ENCODE measurements at places on chromosomes 7 and 10.

DNA sequence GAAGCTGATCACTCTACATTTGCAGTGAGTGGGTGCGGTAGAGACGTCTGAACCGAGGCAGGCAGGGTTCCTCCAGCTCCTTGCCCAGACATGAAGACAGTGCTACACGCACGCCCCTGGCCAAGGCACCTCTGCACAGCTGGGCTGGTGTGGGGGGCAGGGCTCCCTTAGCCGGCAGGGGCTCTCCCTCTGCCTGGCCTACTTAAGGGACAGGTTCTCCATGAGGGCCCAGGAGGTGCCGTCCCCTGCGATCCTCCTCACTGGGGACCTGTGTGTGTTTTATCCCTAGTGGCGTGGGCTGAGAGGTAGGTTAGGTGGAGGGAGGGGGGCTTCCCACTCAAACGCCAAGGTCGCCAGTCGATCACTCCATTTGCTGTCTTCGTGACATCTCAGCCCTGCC, 35.3 kb downstream of the IL15RA start:
- DNase-seq: no peak

DNA sequence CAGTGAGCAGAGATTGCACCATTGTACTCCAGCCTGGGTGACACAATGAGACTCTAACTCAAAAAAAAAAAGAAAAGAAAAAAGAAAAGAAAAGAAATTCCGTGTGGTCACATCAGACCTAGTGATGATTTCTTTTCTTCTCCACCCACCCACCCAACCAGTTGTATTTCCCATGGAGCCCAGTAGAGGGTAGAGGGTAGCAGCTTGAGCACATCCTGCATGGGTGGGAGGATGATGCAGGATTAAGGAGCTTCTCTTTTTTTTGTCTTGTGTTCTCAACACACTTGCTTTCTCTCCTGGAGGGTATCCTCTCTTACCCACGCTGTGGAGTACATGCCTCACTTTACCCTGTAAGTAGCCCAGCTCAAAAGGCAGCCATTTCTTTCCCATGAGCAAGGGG, 118.6 kb upstream of the CARD11 start:
- DNase-seq: no peak

DNA sequence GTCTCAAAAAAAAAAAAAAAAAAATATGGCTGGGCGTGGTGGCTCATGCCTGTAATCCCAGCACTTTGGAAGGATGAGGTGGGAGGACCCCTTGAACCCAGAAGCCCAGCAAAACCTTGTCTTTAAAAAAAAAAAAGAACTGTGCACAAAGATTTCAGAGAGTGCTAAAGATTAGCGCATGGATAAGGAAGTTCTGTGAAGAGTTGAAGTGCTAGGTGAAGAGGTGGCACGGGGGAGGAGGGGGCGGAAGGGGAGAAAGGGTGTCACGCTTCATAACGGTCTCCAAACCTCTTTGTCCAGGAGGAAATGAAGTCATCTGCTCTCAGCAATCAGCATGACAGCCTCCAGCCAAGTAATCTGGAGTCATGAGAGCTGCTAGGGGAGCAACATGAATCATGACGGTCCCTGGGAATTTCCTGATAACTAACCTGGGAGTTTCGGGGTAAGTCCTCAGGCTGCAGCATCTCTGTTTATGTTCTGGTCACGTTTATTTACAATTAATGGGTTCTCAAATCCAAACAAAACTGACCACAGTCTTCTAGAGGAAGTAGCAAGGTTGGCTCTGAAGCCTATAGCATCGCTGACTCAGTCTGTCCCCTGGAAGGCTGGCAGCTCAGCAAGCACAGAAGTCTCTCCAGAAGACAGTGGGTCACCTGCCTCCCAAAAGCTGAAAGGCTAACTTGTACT, 1.9 kb upstream of the PLAU start:
- no peak for DNase-seq

DNA sequence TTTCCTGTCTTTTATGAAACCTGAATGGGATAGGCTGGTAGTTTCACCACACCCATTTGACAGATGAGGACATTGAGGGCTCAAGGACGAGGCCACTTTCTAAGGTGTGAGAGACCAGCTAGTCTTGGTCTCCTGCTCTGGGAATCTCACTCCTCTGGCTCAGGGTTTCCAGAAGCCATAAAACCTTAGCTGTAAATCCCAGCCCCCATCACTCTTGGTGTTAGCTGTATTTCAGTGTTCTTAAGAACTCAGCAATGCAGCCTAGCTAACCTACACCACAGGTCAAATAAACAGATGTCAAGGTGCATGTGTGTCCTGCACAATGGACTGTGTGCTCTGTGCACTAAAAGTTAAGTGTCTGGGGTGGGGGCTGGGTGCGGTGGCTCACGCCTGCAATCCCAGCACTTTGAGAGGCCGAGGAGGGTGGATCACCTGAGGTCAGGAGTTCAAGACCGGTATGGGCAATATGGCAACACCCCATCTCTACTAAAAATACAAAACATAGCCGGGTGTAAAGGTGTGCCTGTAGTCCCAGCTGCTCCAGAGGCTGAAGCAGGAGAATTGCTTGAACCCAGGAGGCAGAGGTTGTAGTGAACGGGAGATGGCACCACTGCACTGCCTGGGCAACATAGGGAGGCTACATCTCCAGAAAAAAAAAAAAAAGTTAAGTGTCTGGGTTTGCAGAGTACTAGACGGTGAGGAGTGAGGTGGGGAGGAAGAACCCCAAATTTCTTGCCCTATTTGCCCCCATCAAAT, 567 bp upstream of the EPO start:
- DNase-seq: no peak

DNA sequence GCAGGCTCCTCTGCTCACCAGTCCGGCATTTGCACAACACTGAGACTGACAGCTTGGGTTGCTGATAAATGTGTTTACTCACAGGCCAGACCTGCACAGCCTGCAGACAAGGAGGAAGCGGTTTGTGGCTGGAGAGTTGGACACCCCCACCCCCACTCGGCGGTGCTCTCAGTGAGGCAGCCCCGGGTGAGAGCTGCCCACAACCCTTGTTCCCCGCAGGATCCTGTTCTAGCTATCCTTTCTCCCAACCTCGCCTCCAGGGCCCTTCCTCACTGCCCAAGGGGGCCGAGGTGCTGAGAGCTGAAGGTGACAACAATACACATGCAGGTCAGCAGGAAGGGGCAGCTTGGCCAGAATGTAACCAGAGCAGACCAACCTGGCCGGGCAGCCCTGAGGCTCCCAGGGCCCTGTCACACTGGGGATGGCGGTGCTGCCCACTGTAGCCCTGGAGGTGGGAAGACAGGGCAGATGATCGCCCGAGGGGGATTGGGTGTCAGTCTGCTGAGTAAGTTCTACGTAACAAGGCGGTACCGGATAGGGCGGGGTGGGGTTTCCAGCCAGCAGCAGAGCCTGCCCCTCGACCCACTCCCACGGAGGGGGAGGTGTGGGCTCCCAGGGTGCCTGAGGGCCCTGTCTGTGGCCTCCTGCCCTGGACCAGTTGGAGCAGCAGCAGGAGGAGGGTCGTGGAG, 2.1 kb upstream of the ADAM8 start:
- DNase-seq: no peak

DNA sequence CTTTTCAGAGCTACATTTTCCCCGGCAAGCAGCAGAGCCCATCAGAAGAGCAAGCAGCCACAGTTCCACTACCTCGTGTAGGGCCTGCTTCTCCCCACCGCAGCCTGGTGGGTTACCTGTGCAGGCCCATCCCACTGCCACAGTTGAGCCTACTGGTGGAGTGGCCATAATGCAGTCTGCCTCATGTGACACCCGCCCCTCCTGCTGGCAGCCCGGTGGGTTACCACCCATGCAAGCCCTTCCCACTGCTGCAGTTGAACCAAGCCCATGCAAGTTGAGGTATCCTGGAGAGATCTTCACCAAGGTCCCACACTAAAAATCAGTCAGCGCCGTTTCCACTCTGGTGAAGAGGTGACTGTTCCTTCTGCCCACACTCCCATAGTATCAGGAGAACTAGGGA, 32.1 kb upstream of the CNNM1 start:
- no peak for DNase-seq

- no peak for DNase-seq
Observed at GRCh38 chr7:32224276-32224675, 154.1 kb upstream of the PDE1C start.

GRCh38 chr10:95814011-95814727, 58.2 kb downstream of the ENTPD1 start:
- no peak for DNase-seq

GRCh38 chr7:25149836-25150235, 24.8 kb upstream of the CYCS start:
- DNase-seq: no peak

- no peak for DNase-seq
Observed at GRCh38 chr10:86291616-86292340, 74.8 kb downstream of the GRID1 start.

- no peak for DNase-seq
Observed at GRCh38 chr10:23918839-23919238, 290.1 kb upstream of the KIAA1217 start.

DNA sequence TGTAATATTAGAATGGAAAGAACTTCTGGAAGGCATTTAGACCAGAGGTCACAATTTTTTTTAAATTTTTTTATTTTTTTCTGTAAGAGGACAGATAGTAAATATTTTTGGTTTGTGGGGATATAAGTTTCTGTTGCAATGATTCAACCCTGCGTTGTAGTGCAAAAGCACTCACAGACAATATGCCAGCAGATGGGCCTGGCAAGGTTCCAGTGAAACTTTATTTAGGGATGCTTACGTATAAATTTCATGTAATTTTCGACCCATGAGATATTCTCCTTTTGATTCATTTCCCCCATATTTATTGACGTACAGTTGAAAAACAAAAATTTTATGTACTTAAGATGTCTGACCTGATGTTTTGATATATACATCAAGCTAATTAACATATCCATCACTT, 72.8 kb upstream of the NMT2 start:
- peak; percentile 20 for DNase-seq

- DNase-seq: no peak
Observed at GRCh38 chr7:17041324-17041723, 159.5 kb upstream of the AGR3 start.

- no peak for DNase-seq
Observed at GRCh38 chr10:60706146-60706545, 72.1 kb upstream of the CDK1 start.

DNA sequence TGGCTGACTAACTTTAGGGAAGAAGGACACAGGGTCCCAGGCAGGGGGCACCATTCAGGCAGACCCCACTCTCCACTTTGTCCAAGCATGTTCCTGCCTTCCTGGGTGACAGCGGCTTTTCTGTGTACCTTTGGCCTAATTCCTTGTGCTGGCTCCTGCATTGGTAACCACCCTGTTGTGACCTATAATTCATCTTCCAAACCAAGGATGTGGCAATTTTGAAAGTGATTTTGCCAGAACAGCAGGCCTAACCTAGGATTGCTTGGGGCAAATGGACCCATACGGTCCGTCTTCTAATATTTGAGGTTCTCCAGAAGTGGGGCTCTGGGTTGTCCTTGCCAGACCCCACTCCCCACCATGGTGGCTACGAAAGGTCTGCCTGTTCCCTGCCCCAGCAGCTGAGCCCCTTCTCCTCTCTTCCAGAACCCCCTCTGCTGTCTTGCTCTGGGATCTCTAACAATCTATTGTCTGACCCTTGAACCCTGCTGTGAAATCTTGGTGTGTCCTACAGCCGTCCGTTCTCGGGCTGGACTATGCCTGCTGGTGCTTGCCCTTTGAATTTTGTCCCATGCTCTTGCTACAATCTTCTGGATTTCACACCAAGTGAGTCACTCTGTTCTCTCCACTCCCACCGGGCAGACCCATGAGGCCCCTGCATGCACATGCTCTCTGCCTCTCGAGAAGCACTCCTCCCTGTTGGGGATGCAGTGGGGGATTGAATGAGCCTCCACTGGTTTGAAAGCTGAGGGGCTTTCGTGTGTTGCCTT, 316.0 kb downstream of the CXCL12 start:
- DNase-seq: no peak

DNA sequence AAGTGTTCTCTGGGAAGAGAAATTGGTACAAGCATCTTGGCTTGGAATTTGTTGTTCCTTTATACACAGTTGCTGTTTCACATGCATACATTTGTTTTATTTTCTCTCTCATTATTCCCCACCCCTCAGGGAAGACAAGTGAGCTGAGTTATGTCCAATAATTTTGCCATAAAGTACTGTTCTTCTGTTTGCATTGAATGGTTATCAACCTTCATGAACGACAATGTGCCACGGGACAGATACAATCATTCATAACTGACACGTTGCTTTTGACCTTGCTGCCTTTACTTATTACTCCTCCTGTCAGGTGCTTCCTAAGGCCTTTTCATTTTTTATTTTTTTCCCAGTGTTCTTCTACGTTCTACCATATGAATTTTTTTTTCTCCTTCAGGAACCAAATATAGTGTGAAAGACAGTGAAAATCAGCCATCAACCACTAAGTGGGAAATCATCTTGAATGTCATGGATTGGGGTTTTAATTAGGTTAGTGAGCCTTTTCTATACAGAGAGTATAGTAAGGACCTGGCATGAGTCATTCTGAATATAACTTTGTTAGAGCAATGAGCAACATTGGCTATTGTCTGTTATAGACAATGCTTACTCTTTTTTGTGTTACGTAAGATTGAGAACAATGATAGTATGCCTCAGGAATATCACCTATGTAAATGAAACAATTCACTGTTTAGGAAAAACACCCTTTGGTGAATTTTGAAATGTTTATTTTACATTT, 383.2 kb downstream of the MALRD1 start:
- no peak for DNase-seq

DNA sequence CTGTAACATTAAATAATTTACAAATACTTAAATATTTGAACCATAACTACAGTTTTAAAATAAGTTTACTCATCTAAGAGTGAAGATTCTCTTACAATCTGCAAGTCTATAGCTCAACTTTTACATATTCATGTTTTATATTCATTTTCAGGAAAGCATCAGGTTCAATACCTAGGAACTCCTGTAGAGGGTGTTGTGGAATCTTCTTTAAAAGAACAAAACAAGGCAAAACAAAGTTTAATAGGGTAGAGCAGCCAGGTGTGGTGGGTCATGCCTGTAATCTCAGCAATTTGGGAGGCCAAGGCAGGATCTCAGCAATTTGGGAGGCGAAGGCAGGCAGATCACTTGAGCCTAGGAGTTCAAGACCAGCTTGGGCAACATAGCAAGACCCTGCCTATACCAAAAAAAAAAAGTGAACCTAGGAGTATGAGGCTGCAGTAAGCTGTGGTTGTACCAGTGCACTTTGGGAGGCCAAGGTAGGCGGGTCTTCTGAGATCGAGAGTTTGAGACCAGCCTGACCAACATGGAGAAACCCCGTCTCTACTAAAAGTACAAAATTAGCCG, 45.1 kb downstream of the ST8SIA6 start:
- no peak for DNase-seq

GRCh38 chr7:116171094-116171493, 39.2 kb upstream of the TES start:
- no peak for DNase-seq

DNA sequence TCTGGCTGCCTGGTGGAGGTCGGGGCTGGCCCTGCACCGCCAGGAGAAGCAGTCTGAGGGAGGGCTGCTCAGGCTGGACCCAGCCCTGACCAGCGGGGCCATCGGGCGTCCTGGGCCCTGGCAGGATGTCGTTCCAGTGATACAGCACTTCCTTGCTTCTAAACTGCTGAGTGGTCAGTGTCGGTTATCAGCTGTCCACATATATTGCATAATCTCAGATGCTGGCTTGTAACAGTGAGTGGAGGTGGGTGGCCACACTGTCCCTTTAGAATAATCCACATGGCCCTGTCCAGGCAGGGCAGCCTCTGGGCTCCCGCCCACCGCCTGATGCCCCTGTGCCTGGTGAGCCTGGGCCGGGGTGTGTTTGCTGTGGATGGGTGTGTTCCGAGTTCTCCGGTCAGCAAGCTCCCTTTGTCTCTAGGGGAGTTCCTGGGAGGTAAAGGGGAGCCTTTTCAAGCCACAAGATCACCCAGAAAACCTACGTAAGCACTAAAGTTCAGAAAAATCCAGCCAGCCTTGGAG, 86.1 kb downstream of the LHPP start:
- DNase-seq: no peak

Data from NCI-H1694 treated with DMSO at 0.1 percent for 48 hours (cell line).